Right ventricle myocardium inferior (tissue), 1 donor: ENCODE measurements at places on chromosomes 12 and 14. TPM values are rescaled to one million over a fixed set of nuclear protein-coding genes. Genes with fewer than 3 reads are reported as not detected.

Gene TEX22
- 2.4 TPM for total RNA-seq

DNA sequence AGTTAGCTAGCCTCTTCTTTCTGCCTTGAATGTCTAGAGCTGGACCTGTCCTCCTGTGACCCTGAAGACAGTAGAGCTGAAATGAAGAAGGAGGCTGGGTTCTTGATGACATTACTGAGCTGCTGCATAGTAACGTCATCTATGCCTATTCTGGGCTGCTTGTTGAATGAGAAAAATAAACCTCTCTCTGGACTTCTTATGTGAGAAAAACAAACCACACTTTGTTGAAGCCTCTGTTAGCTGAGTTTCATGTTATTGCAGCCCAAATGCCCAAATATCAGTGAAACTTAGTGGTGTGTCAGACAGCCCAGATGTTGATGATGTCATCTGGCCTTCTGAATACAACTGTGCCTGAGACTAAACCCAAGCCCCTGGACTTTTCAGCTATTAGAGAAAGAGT is 67.0 kb upstream of the MAX start:
- DNase-seq, result no peak

- DNase-seq, result peak; percentile 82
Observed at GRCh38 chr14:101965181-101965544, 790 bp downstream of the DYNC1H1 start.

DNA sequence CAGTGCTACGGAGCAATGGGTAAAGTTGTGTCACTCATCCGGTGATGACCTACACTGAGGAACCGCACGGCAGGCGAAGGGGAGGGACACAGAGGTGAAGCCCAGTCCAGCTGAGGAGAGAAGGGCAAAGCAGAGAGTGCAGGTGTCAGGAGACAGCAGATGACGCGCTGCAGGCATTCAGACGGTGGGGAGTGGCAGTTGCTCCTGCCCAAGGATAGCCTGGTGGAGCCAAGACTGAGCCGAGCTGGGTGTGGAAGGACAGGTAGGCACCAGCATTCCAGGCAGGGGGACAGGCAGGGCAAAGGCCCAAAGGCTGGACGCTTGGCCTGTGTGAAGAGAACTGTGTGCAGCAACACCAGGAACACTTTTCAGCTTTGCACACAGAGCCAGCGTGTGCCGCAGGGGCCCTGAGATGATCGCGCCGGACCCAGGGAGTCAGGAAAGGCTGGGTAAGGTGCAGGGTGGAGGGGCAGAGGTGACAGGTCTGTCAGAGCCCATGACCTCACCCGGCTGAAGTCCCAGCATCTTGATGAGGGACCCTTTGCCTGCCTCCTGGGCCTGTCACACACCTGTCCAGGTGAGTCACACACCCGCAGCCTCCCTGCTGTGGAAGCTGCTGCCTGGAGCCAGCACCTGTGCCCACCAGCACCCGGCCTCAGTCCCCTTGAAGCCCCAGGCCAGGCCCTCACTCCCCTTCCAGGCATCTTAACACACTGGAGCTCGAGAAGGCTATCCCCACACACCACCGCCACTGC is 48.4 kb downstream of the TSPAN11 start:
- DNase-seq, result no peak

- no peak for DNase-seq
Observed at GRCh38 chr14:59055439-59056045, 132.9 kb upstream of the DAAM1 start.

DNA sequence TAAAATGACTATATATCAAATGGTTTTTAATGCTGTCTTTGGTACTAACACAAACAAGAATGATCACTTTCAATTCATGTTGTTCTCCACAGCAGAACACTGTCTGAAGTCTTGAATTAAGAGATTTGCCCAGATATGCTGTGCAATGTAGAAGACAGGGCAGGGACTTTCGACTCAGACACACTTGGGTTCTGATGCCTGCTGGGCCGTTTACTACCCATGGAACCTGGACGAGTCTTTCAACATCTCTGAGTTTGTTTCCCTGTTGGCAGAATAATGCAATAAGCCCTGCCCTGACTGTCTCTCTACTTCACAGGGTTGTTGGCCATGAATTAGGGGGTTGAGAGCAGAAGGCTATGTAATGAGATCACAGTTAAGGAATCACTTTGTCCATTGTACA is 162.6 kb upstream of the TMPO start:
- DNase-seq, result no peak

GRCh38 chr14:104087981-104088850 is 2.7 kb downstream of the ASPG start:
- peak; percentile 56 for DNase-seq

- DNase-seq, result no peak
Observed at GRCh38 chr12:94618995-94619695, 31.2 kb downstream of the TMCC3 start.

DNA sequence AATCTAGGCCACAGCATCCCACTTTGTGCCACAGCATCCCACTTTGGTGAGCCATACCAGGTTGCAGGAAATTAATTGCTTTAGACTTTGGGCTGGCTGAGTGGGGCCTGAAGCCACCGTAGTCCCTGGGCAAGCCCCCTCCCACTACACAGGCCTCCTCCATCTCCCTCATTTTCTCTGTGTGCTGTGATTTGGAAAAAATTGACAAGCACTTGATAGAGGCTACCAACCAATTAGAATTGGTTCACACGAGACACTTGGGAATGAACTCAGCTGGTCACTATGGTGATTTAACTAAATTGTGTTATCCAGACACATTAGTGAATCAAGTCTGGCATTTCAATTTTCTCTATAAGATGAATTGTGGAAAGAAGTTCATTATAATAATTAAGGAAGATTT is 481.1 kb downstream of the DIO2 start:
- no peak for DNase-seq

DNA sequence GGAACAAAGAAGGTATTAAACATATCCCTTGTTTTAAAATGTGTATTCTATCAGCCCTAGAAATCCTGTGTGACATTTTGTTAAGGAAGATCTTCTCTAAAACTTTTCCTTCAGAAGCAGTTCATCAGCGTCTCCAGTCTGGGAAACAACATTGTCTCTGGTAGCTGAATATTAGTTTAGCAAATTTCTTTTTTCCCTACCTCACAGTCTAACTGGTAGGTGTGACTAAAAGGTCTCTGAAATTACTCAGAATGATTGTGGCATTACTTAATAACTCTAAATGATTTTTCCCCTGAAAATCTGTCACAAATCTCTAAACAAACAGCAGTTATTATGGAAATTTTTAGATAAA is 1044.8 kb downstream of the FLRT2 start:
- DNase-seq, result no peak

GRCh38 chr12:113643177-113643974 is 171.7 kb upstream of the LHX5 start:
- no peak for DNase-seq

DNA sequence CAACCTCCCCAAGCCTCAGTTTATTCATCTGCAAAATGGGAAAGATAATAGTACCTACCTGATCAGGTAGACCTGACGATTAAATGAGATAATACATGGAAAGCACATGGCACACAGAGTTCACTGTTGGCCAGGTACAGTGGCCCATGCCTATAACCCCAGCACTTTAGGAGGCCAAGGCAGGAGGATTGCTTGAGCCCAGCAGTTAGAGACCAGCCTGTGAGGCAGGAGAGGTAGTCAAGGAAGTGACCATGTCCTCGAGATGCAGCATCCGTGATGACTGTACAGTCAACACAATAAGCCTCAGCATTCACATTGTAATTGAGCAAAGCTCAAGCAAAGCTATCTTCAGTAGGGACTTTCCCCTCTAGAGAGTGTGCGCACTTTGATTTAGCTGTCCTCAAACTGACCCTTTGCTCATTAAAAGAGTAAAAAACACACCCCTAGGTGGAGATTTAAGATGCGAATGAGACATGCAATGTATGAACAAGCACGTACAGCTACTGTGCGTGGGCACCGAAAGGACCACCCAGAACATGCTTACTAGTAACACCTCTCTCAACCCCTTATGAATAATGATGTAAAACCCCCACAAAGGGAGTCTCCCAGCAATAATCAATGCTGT is 9.9 kb downstream of the ISCU start:
- no peak for DNase-seq

DNA sequence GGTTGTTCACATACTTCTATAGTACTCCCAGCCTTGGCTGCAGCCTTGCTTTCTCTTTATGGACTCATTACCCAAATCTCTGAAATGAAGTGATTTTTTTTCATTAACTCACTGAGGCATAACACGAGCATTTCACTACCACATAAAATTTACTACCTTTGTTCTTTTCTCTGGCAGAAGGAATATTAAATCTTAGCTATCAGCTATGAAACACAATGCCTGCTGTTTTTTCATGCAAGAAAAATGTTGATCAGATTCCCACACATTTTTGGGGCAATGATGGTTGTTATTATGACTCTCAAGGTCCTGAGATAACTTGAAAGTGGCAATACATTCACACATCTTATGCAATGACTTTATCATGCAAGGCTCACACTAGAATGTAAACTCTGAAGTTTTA is 225.3 kb upstream of the ATP2B1 start:
- no peak for DNase-seq

- no peak for DNase-seq
Observed at GRCh38 chr12:115452751-115453281, 768.8 kb upstream of the TBX3 start.
